ENCODE measurements at places on chromosomes 3 and 15.

DNA sequence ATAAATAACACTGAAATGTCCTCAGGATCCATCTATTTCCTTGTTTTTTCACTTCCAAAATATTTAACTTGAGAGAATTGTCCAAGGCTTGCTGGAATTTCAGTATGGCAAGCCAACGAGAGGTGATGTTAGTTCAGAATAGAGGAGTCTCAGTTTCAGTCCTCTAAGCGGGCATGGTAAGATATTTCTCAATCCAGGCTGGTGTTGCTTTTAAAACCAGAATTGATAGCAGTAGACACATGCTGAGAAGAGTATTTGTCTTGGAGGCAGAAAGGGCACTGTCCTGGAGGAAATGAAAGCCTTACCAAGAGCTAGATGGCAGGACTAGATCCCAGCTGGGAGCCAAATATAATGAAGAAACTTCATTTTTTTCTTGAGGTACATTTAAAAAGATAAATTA is 23.1 kb downstream of the PHLDB2 start:
- no peak for DNase-seq

GRCh38 chr3:171375666-171376595 is 84.3 kb downstream of the TNIK start:
- no peak for DNase-seq

DNA sequence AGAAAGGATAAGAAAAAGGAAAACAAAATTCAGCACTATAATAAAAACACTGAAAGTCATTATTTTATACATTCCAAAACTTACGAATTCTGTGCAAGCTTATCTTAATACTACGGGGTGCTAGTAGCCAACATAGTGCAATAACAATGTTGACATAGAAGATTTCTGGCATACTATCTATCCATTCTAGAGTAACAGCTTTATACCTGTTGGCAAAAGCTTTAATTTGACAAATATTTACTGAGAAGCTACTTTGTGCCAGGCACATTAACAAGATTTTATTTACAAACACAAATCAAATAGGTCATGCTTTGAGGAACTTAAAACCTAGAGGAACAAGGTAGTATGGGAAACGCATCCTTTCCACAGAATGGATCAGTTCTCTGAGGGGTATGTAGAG is 1.1 kb downstream of the ACKR4 start:
- no peak for DNase-seq

- DNase-seq = no peak
These were observed 937.3 kb downstream of the ROBO1 start for GRCh38 chr3:78830470-78830869.

DNA sequence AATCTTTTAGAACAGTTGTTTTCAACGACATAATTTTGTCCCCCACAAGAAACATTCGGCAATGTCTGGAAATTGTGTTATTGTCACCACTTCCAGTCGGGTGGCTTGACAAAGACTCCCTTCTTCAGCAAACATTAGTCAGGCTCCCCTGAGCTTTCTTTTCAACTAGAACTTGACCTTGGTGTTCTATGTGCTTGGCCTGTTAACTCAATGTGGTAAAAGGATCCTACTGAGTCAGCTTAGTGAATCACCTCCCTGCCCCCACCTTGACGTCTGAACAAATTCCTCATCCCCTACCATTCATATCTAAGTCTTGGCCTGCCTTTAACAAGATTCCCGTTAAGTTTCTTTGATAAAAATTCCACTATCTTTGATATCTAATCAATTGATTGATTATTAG is 465.0 kb upstream of the ROBO1 start:
- DNase-seq = no peak

DNA sequence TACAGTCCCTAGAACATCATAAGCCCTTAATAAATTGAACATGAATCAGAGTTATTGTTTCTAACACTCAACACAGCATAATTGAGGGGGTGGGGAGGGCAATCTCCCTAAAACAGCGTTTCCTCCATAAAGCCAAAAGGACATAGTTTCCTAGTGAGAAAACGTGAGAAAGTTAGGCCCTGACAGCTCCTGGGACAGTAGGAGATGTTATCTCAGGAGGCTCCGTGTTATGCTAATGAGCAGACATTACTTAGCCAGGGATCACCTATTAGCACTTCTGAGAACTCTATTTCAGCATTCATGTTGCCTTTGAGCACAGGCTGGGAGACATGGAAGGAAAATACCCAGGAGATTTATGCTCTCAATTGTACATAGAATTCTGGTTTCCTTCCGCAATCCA is 229.1 kb upstream of the ADAMTS9 start:
- DNase-seq = no peak

DNA sequence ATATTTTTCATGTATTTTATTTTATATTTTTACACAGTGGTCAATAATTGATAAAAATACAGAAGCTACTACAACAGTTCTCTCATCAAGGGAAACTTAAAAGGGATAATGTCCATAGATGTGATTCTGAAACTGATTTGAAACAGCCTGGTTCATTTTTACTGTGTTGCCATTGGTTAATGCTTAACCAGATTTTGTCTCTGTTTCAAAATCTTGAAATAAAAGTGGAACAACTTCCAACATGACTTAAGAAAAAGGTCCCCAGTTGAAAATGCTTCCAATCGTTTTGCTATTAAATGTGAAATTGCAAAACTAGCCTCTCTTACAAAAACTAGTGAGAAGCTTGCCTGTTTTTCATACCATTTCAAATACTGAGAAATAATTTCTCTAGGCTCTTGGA is 240.7 kb downstream of the LPP start:
- no peak for DNase-seq

- DNase-seq = no peak
These were observed 3.0 kb downstream of the IDH2 start for GRCh38 chr15:90099072-90099867.

Data from dorsolateral prefrontal cortex (tissue), 122 donors.